ENCODE measurements at places on chromosomes 11 and 22. TPM values are rescaled to one million over a fixed set of nuclear protein-coding genes. Genes with fewer than 3 reads are reported as not detected.

The BCO2 gene
- polyA plus RNA-seq, result 7.4 TPM

The APOA5 gene
- not detected for polyA plus RNA-seq

The FREY1 gene
- polyA plus RNA-seq, result not detected

The PKP3 gene
- not detected for polyA plus RNA-seq

The MS4A5 gene
- not detected for polyA plus RNA-seq

The TEX54 gene
- not detected for polyA plus RNA-seq

The PPARA gene
- polyA plus RNA-seq, result 0.28 TPM

The MUC6 gene
- not detected for polyA plus RNA-seq

The APOC3 gene
- not detected for polyA plus RNA-seq

The PRDM10 gene
- polyA plus RNA-seq, result 15.3 TPM

The PRDM11 gene
- polyA plus RNA-seq, result 8.6 TPM

The BTBD18 gene
- not detected for polyA plus RNA-seq

The FOLH1 gene
- not detected for polyA plus RNA-seq

The OR5A2 gene
- not detected for polyA plus RNA-seq

The MFNG gene
- polyA plus RNA-seq, result not detected

The DEUP1 gene
- 0.46 TPM for polyA plus RNA-seq

The HSD17B12 gene
- polyA plus RNA-seq, result 58.8 TPM

The NRGN gene
- polyA plus RNA-seq, result 0.69 TPM

The GRM5 gene
- 11.8 TPM for polyA plus RNA-seq

The CARNS1 gene
- polyA plus RNA-seq, result not detected

The RBFOX2 gene
- polyA plus RNA-seq, result 529 TPM

The GSTT2 gene
- polyA plus RNA-seq, result not detected
